ENCODE measurements at places on chromosomes 11 and 22.

DNA sequence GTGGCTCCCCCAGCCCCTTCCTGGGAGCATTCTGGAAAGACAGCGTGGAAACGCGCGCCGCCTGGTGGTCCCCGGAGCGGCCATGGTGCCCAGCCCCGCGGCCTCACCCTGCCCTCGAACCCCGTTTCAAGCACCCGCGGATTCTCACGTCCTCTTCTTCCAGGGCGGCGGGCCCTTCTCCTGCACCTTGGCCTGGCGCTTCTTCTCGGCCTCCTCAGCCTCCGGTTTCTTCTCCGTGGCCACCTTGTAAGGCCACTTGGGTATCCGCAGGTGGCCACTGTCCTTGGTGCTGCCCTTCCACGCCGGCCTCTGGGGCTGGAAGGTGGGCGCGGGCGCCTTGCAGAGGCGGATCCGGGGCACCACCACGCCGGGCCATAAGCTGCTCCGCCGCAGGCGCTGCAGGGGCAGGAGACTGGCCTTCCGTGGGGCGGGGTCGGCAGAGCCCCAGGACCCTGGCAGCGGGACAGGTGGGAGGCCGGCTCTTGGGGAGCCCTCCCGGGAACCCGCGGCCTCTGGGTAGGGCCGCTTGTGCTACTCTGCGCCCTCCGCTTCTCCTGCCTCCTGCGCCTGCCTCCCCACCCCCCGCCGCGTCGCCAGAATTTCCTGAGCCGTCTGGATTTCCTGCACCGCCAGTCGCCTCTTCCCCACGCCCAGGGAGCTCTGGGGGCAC, 83.4 kb downstream of the TRIM51G start:
- no peak for DNase-seq

DNA sequence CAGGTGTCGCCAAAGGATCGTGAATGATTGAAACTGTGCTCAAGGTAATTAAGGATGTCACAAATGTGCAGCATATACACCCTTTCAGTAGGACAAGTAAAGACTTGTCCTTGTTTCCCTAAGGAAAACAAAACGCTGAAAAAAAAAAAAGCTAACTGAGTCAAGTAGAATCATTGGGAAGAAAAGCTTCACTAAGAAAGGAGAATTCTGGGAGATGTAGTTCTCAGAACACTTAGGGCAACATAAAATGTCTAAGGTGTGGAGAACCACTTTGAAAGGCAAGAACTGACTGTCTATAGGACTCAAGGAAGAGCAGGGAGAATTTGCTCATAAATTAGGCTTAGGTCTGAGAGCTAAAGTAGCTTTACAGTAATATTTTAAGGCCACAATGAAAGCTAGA, 2.9 kb upstream of the OR5T1 start:
- DNase-seq, result no peak

DNA sequence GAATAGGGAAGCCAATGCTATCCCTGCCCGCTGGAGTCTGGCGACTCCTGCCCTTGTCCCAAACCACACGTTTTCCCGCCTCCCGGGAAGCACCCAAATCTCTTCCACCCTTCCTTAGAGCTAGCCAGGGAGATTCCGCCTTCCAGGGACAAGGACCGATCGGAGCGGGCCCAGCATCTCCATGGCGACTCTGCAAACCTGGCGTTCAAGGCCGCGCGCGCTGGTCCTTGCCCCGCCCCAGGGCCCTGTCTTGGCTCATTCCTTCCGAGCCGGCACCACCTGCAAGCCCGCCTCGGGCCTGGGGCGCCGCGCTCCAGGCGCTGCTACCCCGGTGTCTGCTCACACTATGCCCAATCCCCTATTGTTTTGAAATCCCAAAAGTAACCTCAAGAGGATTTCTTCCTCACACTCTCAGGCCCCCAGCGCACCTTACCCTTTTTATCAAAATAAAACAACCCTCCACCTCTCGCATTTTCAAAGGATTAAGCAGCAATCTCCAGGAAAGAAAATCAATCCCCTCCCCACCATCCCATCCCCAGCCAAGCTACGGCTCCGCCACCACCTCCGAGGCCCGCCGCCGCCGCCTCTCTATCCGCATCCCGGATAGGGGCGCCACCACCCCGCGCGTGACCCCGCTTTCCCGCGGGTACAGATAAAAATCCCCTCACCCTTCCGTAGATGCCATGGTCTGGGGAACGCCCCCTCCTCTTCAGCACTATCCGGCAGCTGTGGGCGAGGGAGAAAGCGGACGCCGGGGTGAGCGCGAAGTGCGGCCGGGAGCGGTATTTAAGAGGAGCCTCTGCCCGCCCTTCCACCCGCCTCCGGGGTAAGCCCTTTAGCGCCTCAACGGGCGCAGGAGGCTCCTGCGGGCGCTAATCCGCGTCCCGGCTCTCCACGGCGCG, 825 bp downstream of the SLC1A2 start:
- DNase-seq, result peak; percentile 54

GRCh38 chr11:19394525-19395016, 153.8 kb upstream of the E2F8 start:
- DNase-seq, result peak; percentile 6

GRCh38 chr22:46087816-46088277, 62.5 kb upstream of the PPARA start:
- DNase-seq, result peak; percentile 49

GRCh38 chr11:31107649-31108048, 261.9 kb downstream of the DCDC1 start:
- DNase-seq, result no peak

DNA sequence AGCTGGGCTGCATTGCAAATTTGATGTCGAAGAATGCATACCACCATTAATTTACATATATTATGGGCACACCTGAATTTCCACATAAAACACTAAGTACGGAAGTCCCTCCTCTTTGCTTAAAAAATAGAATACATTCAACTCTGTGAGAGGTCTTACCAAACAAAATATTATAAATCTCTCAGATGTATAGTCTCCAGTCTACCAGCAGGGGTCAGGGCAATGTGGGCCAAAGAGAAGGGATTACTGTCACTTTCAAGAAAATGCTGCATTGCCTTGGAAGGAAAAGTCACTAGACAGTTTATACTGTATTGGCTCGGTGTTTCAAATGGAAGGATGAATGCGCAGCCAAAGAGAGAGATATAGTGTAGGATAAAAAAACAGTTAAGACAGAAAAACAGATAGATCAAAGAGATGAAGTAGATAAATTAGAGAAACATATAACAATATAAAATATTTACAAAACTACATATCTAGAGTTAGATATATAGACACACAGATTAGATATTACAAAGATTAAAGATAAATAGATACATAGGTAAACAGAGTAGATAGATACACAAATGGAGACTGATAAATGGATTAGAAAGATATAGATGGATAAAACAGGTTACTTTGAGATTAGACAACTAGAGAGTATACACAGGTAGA, 20.9 kb downstream of the SERGEF start:
- DNase-seq, result peak; percentile 84

- no peak for DNase-seq
Measured at GRCh38 chr11:28228196-28228895, 120.2 kb downstream of the METTL15 start.

GRCh38 chr11:122307476-122308035, 191.5 kb upstream of the BLID start:
- no peak for DNase-seq

DNA sequence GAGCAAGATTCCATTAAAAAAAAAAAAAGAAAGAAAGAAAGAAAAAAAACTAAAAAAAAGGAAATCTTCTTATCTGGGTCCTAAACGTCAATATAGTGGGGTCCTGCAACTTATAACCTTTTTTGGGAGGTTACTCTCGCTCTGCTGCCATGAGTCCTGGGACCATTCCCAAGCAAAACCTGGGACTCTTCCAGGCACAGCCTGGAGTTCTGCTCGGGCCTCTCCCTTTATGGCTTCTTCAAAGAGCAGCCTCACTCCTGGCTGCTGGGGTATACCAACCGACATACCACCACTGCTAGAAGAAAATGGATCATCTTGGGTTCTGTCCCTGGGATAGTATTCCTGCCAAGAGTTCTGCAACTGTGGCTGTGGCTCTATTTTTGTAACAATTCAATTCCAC, 14.1 kb upstream of the CKAP5 start:
- DNase-seq, result no peak

DNA sequence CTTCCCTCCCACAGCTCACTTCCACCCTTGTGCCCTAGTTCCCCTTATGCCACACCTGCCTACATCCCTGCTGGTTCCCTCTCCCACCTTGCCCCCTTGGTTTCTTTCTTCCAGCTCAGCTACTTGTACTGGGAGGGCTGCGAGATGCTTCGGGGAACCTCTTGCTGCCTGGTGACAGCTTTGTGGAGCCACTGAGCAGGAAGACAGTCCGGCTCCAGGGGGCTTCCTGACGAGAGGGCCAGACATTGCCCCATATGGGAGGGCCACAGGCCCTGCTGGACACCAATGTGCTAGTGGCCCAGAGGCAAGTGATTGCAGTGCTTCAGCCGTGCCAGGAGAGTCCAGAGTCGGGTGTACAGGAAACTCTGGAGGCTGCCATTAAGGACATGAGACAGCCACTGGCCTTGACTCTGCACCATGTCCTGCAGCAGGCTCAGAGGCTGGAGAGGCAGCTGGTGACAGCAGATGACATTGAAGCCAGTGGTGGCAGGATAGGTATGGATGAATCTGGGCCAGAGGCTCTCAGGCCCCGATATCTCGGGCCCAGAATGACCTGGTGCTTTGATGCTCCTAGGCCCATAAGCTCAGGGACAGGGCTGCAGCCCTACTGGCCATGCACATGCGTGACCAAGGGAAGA, 54.3 kb downstream of the BTG4 start:
- DNase-seq, result no peak

- DNase-seq, result peak; percentile 31
Measured at GRCh38 chr11:18046116-18046777, at the start of gene TPH1. Gene TPH1, minus strand, starts transcription at chr11:18046269. Its CDS starts 5,507 bp downstream, at chr11:18040762.

- no peak for DNase-seq
Measured at GRCh38 chr11:36757075-36757474, 159.0 kb upstream of the RAG2 start.
